ENCODE measurements at places on chromosomes 7 and 10.
A peak's percentile ranks its signal among the peaks of the same experiment; 100 is the strongest.

DNA sequence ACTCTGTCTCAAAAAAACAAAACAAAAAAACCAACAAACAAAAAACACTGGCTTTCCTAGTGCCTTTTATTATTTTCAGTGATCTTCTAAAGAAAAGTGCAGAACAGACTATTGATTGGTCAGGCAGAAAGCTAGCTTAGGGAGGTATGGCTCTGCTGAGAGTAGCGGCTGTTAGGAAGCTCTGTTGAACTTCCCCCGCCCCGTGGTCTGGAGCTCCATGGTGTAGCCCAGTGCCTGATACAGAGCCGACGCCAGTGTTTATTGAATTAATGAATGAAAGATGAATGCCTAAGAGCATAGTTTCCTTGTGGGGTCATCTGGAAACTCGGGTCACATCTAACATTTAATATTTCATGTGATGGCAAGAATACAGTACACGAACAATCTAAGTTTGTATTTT, 90.5 kb upstream of the ARMC3 start:
- no peak for DNase-seq

GRCh38 chr10:17989908-17990767, 38.4 kb downstream of the SLC39A12 start:
- no peak for DNase-seq

GRCh38 chr10:90133606-90134005, 432.2 kb downstream of the KIF20B start:
- no peak for DNase-seq

GRCh38 chr10:95694665-95695064, 938 bp upstream of the TCTN3 start:
- no peak for DNase-seq

DNA sequence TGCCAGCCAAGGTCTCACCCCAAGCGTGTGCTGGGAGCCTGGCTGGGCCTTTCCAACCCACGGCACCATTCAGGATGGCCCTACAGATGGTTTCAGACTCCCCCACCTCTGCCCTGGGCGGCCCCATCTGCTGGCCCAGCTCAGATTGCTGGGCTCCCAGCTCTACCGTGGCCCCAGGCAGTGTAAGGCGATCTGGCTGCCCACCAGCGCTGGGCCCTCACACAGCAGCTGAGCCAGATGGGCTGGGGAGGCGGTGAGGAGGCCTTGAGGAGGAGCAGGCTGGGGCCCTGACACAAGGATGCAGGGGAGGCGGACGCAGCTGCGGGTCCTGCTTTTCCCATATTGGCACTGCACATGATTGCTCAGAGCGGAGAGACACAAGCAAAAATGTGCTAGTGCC, 162.8 kb downstream of the NRF1 start:
- DNase-seq, result peak; percentile 47

DNA sequence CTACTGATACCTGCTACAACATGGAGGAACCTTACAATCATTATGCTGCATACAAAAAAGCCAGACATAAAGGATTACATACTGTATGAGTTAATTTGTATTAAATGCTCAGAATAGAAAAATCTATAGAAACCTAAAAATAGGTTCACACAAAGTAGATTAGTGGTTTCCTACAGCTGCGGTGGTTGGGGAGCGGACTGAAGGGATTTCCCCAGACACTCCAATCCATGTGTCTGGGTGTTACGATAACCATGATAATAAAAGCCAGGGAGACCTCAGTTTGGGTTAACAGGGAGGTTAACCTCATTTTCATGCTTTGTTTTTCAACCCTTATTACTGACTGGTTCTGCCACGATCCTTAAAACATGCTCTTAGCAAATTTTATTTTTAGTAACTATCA, 355.9 kb downstream of the KCNMA1 start:
- no peak for DNase-seq

- no peak for DNase-seq
Measured at GRCh38 chr7:29809533-29810155, 3.3 kb downstream of the WIPF3 start.

- DNase-seq, result no peak
Measured at GRCh38 chr10:59273445-59273844, 88.9 kb downstream of the FAM13C start.
